ENCODE measurements at places on chromosomes 5 and 9.
A peak's percentile ranks its signal among the peaks of the same experiment; 100 is the strongest.

DNA sequence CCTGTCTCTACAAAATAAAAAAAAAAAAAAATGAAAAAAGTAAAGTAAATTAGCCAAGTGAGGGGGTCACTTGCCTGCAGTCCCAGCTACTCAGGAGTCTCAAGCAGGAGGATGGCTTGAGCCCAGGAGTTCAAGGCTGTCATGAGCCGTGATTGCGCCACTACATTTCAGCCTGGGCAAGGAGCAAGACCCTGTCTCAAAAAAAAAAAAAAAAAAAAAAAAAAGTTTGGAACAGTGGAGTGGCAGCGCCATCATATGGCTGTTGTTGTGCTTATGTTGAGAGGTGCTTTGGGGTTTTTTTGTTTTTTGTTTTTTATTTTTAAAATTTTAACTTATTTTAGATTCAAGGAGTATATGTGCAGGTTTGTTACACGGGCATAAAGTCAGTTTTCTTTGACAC, 3.6 kb downstream of the BRIX1 start:
- DNase-seq = peak; percentile 30

DNA sequence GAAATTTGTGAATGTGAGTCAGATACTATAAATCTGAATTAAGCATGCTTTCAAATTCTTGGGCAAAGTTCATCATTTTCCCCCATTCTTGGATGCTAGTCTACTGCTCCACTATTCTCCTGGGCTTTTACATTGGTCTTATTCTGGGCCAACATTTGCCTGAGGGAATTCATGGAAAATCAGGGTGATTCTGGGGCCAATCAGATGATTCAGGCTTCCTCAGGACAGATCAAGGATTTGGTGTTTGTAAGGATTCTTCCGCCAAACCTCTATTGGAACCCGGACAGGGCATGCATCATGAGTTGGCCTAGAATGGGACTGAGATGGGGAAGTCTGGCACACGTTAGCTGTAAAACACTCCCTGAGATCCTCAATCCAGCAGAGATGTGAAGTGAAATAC, 113.8 kb downstream of the MEF2C start:
- peak; percentile 56 for DNase-seq

GRCh38 chr5:93336330-93337110, 244.5 kb downstream of the NR2F1-AS1 start:
- peak; percentile 40 for DNase-seq

GRCh38 chr9:130532426-130533080, 46.8 kb upstream of the FUBP3 start:
- no peak for DNase-seq

- DNase-seq = no peak
These were observed 249.1 kb downstream of the DIRAS2 start for GRCh38 chr9:90393365-90394152.

- peak; percentile 86 for DNase-seq
These were observed 47.8 kb upstream of the PSD2 start for GRCh38 chr5:139747583-139748504.

GRCh38 chr9:136714893-136715274, 2.5 kb downstream of the DIPK1B start:
- DNase-seq = no peak

- no peak for DNase-seq
These were observed 3.4 kb upstream of the HMCN2 start for GRCh38 chr9:130262061-130262745.

All from GM23248 (cell line).